ENCODE measurements at places on chromosomes 2 and 18.

GRCh38 chr18:27585602-27586173 lies 400.6 kb upstream of the CHST9 start:
- DNase-seq: no peak

DNA sequence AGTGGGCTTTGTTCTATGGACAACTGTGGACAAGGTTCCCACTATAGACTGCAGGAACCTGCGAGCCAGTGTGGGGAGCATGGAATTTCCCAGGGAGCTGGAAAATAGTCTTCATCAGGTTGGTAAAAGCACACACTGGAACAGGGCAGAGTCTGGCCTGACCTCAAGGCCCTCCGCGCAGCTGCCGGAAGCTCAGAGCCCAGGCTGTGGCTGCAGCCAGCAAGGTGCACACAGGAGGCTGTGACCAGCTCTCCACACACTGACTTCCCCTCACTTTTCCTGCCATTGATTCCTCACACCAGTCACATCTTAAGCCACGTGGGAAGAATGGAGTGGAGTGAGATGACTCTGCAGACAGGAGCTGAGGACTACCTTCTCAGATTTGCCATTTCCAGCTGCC lies 19.1 kb downstream of the MAL start:
- DNase-seq: no peak

GRCh38 chr2:133421516-133422324 lies 146.5 kb downstream of the NCKAP5 start:
- peak; percentile 8 for DNase-seq

DNA sequence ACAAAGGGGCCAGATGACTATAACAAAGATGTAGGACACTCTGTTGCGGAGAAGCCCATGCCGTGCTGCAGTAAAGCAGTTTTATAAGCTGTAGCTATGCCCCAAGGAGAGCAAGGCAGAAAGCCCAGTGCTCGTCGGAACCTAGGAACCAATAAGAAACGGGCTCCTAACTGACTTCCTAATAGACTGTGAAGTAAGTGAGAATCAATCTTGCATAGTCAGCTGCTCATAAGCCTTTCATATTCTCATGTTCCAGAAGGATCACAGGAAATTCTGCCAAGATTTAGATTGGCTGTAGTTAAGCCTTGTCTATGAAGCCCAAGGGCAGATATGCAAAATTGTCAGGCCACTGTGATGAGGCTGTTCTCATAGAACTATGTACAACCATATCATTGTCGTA lies 98.4 kb downstream of the RTTN start:
- no peak for DNase-seq

DNA sequence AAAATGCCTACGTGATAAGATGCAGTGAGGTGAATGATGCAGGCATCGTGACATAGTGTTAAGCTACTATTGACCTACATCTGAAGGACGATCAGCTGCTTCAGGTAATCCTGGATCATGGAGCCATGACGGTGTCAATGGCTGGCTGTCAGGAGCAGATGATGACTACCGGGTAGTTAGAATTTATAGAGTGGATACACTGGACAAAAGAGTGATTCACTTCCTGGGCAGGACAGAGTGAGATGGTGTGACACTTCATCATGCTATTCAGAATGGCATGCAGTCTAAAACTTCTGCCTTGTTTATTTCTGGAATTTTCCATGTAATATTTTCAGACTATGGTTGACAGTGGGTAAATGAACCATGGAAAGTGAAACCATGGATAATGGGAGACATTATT lies 29.5 kb downstream of the METTL8 start:
- DNase-seq: no peak

- DNase-seq: no peak
Observed at GRCh38 chr18:31197676-31198075, 35.0 kb upstream of the DSC1 start.

DNA sequence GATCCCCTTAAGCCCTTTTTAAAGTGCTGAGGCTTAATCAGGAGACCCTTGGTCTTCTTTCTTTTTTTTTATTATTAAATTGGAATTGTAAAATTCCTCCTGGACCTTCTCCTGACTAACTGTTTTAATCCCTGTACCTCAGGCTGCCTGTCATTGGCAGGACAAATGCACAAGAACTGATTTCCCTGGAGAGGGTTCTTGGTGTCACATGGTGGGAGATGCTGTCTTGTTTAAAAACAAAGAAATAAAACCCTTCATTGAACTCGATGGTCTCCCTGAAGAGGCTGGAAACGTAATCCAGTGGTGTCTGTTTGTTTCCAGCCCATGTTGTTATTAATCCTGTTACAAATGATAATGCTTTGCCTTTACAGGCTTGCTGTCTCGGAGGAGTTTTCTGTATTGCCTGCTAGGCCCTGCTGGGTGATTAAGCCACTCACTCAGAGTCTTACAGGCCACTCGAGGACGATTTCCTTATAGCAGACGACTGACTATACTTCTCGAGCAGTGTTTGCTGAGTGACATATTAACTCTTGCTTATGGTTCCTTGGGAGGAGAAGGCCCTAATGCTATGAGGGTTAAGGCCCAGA lies 100.5 kb upstream of the MGAT5 start:
- DNase-seq: no peak

DNA sequence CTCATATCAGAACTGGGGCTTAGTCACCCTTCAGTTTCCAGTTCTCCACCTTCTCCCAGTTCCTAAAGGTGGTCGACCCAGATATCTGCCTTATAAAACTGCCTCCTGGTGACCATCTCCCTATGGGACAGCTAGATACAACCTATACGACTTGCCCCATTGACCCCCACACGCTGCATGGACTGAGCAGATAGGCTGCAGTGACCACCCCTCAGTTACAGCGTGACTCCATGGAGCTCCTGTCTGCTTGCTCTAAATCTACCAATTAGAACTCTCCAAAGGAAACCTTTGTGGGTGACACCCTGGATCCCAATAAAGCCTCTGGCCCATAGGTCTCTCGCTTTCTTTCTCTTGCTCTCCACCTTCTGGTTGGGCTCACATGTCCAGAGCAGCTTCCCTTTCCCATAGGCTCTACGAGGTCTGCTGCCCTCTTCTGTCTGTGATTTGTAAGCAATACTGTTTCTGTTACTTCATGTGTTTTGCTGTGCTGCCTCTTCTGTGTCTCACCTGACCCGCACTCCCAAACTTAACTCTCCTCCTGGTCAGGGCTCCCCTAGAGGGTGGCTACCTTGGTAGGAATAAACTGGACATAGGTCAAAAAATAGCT lies 971.3 kb upstream of the FAM98A start:
- peak; percentile 14 for DNase-seq

- DNase-seq: no peak
Observed at GRCh38 chr18:8788503-8789429, 83.4 kb downstream of the MTCL1 start.

DNA sequence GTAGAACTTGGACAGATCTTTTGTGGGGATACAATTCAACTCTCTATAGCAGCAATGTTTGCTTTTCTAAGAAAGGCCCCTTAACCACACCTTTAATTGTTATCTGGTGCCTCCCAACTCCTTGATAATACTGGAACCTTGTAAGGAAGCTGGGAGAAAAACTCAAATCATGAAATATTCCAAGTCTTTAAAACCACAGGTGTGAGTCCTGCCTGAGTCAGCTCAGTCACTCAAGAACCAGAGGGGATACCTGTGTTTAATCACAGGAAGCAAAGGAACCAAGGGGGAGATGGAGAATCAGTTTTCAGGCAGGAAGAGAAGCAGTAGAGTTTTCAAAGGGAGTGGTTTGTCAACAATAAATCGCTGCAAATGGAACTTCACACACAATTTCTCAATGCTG lies 159.9 kb downstream of the LAMA3 start:
- no peak for DNase-seq

DNA sequence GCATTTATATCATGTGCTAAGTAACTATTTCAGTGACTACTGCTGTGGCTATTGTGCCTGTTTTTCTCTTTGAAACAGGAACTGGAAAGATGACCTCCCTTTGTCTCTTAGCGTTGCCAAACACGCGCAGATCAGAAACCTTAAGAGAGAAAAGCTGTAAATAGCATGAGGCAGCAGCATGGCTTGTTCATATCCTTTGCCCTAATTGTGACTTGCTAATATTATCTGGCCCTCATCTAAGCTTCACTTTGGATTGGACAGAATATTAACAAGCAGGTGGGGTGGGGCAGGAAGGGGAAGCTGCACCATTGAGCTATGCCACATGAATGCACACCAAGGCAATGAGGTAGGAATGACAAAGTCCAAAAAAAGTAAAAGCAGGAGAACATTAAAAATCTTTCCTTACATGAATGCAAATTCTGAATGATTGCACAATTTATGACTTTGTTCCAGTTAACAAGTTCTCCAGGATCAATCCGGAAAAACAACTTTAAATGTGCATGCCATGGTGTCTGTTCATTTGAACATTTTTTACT lies 128.4 kb downstream of the IRS1 start:
- no peak for DNase-seq

GRCh38 chr2:232973796-232974195 lies 39.3 kb downstream of the NGEF start:
- DNase-seq: no peak

- peak; percentile 37 for DNase-seq
Observed at GRCh38 chr2:71130905-71131244, 441 bp downstream of the MPHOSPH10 start.

DNA sequence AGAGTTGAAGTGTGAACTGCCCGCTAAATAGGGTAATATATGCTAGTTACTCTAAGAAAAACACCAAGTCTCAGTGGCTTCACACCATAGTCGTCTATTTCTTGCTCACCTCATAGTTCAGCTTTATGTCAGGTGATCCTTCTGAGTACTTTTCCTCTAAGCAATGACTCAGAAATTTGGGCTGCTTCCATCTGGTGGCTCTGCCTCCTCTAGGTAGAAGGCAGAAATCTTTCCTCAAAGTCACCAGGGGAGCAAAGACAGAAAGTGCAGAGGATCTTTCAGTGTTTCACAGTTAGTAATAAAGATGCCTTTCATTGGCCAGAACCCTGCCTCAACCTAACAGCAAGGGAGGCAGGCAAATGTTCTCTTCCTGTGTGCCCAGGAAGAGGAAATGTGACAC lies 17.3 kb downstream of the CDH20 start:
- DNase-seq: no peak

DNA sequence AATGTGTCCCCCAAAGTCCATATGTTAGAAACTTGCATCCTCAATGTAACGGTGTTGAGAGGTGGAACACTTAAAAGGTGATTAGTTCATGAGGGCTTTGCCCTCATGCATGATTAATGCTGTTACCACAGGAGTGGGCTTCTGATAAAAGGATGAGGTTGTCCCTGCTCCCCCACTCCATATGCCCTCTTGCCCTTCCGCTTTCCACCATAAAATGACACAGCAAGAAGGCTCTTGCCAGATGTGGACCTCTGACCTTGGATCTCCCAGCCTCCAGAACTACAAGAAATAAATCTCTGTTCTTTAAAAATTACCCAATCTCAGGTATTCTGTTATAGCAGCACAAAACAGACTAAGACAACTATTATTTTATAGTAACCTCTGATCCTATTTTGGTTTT lies 412.1 kb downstream of the NBAS start:
- no peak for DNase-seq

DNA sequence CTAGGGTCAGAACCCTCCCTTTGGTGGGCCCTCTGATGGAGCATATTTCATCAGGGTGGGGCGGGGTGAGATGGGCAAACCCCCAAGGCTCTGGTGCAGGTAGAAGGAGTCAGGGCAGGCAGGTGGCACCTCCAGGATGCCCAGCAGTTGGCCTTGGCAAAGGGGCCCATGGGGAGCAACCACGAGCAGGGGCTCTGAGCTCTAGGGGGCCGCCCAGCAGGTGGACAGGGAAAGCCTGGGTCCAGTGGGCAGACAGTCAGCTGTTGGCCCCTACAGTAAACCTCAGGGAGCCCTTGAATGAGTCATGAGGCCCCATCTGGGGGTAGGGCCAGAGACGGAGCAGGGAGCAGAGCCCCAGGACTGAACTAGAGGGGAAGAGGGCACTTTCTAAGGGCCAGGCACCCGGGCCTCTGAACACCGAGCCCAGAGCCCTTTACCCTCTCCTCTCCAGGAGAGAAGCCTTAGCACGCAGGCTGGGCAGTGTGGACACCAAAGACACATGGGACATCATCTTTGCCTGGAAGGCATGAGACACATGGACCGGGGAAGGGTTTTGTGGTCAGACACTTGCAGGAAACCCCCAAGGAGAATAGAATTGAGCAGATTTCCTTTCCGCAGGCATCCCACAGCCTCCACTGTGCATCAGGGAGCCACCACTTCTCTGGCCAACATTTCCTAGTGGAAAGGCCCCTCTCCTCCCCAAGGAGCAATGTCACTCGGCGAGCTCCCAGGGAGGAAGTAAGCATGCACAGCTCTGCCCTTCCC lies 257.3 kb downstream of the GLI2 start:
- no peak for DNase-seq

- no peak for DNase-seq
Observed at GRCh38 chr2:73739101-73739500, 2.0 kb upstream of the TPRKB start.

DNA sequence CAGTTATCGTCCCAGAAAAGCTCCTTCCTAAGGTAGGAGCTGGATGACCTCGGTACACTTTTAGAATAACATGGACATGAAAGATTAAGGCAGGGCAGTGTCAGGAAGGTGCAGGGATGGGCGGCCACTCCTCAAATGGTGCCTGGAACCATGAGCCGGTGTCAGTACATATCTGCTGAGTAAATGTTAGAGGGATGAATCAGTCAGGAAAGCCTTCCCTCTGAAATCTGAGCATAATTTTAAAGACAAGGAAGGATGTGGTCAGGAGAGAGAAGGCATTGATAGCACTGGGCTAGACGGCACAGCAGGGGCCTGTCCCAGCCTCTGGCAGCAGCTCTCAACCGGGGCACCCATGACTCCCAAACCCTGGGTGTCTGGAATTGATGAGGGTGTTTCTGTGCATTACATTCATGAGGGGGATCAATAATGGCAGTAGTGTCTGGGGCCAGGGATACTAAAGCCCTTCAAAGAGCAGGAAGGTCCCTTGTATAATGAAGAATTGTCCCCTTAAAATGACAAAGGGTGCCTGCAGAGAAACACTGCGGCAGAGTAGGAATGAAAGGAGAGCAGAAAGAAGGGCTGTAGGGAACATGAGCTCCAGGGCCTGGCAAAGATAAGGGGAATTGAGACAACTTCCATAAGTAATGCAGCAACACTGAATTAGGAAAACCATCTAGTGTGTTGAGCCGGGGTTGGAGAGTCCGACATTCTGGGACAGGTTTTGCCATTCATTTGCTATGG lies 162.3 kb upstream of the REV1 start:
- no peak for DNase-seq

DNA sequence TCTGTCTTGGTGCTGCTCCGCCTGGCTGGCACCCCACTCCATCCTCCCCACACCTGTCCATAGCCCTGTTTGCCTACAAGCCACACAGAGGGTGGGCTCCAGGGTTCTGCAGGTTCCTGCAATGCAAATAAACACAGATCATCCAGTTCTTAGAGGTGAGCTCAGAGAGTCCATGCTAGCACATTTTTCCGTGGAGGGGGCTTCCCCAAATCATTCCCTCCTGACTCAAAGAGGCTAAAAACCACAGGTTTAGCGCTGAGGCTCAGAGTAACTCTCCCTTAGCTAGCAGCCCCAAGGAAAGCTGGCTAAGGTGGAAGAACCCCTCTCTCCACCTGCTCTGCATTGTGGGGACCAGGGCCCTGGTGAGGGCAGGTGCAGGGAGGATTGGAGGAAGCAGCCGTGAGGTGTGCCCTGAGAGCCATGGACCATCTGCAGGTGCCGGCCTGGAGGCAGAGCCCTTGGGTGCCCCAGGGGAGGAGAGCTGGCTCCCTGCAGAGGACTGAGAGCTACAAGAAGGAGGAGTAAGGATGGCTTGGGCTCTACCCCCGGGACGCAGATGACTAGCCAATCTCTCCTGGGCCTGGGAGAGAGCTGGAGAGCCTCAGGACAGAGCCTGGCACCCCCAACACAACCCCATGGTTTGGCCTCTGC lies 23.8 kb upstream of the TEX44 start:
- no peak for DNase-seq

- no peak for DNase-seq
Observed at GRCh38 chr2:55231546-55232083, 478 bp downstream of the CLHC1 start.

All from SK-N-SH (cell line).